ENCODE measurements at places on chromosomes 12 and 14. TPM values are rescaled to one million over a fixed set of nuclear protein-coding genes. Genes with fewer than 3 reads are reported as not detected.

GRCh38 chr14:75720116-75720515, 59.1 kb downstream of the TTLL5 start:
- no peaks in the 10 kb centered on the region for H3K27me3 ChIP-seq
- peaks cover 19% of the 10 kb centered on the region for H3K4me1 ChIP-seq
- no peak overlapping the region for H3K27ac ChIP-seq
- no peak for DNase-seq

DNA sequence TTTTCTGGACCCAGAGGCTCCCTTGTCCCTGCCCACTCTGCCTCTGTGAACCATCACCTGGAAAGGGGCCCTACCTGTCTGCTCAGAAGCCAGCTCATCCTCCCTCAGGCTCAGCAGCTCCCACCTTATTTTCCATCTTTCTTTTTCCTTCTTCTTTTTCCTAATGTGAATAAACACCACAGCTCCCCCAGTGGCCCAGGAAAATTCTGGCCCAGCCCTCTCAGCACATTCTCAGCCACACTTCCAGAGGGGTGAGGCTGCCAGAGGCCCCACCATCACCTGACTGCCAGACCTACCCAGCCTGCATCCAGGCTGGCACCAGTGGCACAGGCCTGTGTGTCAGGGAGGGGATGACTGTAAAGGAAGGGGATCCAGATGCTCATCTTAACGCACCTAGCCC, 23.0 kb downstream of the ZFHX2 start:
- no peaks in the 10 kb centered on the region for H3K36me3 ChIP-seq
- H3K4me1 ChIP-seq = no peaks in the 10 kb centered on the region
- DNase-seq = peak; percentile 22
- H3K27me3 ChIP-seq = no peaks in the 10 kb centered on the region

DNA sequence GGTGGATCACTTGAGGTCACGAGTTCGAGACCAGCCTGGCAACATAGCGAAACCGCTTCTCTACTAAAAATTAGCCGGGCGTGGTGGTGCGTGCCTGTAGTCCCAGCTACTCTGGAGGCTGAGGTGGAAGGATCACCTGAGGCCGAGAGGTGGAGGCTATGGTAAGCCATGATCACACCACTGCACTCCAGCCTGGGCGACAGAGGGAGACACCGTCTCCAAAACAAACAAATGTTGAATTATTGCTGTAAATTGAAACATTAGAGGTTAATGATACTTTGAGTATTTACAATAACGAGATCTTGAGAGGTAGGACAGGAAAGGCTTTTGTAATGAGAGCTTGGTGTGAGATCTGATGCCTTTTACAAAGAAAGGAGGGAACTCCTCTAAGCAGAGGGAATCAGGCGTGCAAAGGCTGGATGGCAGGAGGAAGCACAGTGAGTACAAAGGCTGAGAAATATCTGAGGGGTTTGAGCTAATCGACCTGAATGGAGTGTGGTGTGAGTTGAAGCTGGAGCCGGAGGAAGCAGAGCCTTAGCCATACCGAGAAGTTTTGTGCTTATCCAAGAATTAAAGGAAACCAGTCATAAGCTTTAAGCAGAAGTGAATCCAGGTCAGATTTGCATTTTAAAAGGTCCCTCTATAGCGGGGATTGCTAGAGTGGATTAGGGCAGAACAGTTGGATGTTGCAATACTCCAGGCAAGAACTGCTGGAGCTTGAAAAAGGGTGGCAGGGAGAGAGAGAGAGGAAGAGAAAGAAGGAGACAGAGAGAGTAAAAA, 1.1 kb downstream of the RHNO1 start:
- peak overlapping the region; percentile 70 for H3K27ac ChIP-seq
- H3K4me3 ChIP-seq = peak overlapping the region; percentile 72
- no peaks in the 10 kb centered on the region for H3K27me3 ChIP-seq
- no peak for DNase-seq
- H3K36me3 ChIP-seq = peaks cover 9% of the 10 kb centered on the region
- H3K4me1 ChIP-seq = peaks cover 13% of the 10 kb centered on the region

The PLA2G1B gene
- not detected for total RNA-seq

DNA sequence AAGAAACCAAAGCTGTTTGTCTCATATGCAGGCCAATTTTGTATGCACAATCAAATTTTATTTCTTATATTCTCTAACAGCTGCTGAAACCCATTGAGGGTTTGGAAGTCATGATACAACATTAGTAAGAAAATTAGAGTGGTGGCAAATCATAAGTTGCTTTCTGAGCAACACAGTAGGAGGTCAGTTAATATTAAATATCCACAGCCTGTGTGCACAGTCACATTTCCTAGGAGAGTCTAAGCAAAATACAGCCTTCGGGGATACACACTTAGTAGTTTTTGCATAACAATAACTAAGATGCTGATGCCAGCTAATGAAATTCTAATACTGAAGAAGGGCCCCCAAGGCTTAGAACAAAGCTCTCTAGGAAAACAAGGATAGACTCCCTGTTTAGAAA, 209.6 kb upstream of the E2F7 start:
- no peaks in the 10 kb centered on the region for H3K36me3 ChIP-seq
- no peak for DNase-seq
- peaks cover 18% of the 10 kb centered on the region for H3K27me3 ChIP-seq
- no peak overlapping the region for H3K4me3 ChIP-seq
- H3K27ac ChIP-seq = no peak overlapping the region
- H3K4me1 ChIP-seq = no peaks in the 10 kb centered on the region

The FLRT2 gene
- not detected for total RNA-seq

DNA sequence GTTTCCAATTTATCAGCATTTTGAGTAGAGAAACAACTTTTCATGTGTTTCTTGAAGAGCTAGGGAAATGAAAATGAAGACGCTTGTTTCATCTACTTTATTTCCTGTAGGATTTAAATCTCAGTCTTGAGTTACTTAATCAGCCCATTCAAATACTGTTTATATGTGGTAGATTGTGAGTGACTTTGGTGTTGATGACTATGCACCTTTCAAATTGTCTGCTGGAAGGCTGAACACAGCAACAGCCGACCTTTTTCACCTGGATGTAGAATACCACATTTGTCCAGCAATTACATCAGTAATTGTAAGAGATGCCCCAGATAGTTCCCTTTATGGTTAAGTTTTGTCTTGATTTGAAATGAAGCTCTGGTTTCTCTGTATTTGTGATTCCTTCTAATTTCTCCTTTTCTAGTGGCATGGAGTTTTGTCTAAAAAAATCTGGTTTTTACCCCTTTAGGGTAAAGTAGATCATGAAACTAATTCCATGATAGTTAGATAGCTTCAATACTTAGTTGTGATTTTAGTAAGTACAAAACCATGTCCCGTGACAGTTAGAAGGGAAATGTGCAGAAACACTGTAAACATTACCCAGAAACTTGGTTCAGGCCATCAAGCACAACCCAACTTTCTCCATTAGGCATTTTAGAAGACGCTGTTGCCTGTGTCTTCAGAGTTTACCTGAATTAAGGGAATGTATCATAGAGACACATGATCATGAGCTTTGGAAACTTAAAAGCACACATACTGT, 165.0 kb downstream of the SRGAP1 start:
- no peaks in the 10 kb centered on the region for H3K36me3 ChIP-seq
- H3K27me3 ChIP-seq = no peaks in the 10 kb centered on the region
- peaks cover 42% of the 10 kb centered on the region for H3K4me1 ChIP-seq
- peak overlapping the region; percentile 78 for H3K27ac ChIP-seq

DNA sequence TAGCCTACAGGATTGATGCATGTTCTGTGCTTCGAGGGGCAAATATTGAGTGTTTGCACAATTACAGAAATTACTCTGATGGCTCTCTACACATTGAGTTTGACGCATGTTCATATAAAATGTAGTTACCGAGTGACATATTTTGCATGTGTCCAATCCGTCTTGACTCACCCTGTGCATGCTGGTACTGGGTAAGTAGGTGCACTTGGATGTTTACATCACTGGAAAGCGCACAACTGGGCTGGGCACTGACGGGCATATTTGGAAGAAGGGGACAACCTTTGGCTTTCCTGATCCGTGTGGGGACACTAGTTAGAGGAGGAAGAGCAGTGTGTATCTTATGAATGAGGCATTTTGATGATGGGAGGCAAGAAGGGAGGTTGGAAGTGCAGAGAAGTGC, 4.9 kb upstream of the KRT6A start:
- H3K36me3 ChIP-seq = no peaks in the 10 kb centered on the region
- peaks cover 48% of the 10 kb centered on the region for H3K4me1 ChIP-seq
- DNase-seq = no peak
- H3K27ac ChIP-seq = no peak overlapping the region

DNA sequence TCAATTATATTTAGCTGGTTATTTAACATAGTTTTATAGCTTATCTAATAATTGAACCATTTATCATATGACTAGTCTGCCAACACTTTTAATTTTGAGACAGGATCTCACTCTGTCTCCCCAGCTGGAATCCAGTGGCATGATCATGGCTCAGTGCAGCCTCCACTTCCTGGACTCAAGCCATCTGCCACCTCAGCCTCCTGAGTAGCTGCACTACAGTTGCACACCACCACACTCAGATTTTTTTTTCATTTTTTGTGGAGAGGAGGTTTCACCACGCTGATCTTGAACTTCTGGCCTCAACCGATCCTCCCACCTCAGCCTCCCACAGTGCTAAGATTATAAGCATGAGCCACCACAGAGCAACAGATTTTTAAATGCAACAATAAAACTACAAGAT, 151.4 kb upstream of the MDGA2 start:
- H3K4me3 ChIP-seq = no peak overlapping the region
- no peaks in the 10 kb centered on the region for H3K4me1 ChIP-seq
- H3K27me3 ChIP-seq = no peaks in the 10 kb centered on the region
- no peaks in the 10 kb centered on the region for H3K36me3 ChIP-seq
- H3K27ac ChIP-seq = no peak overlapping the region
- peak; percentile 43 for DNase-seq

GRCh38 chr14:76921088-76921399, 94.8 kb downstream of the LRRC74A start:
- H3K27me3 ChIP-seq = no peaks in the 10 kb centered on the region
- no peak overlapping the region for H3K27ac ChIP-seq
- H3K36me3 ChIP-seq = no peaks in the 10 kb centered on the region
- H3K4me1 ChIP-seq = peaks cover 44% of the 10 kb centered on the region
- no peak overlapping the region for H3K4me3 ChIP-seq

The TEX52 gene
- total RNA-seq = not detected
